ENCODE measurements at places on chromosomes 11 and 22.
A peak's percentile ranks its signal among the peaks of the same experiment; 100 is the strongest.

DNA sequence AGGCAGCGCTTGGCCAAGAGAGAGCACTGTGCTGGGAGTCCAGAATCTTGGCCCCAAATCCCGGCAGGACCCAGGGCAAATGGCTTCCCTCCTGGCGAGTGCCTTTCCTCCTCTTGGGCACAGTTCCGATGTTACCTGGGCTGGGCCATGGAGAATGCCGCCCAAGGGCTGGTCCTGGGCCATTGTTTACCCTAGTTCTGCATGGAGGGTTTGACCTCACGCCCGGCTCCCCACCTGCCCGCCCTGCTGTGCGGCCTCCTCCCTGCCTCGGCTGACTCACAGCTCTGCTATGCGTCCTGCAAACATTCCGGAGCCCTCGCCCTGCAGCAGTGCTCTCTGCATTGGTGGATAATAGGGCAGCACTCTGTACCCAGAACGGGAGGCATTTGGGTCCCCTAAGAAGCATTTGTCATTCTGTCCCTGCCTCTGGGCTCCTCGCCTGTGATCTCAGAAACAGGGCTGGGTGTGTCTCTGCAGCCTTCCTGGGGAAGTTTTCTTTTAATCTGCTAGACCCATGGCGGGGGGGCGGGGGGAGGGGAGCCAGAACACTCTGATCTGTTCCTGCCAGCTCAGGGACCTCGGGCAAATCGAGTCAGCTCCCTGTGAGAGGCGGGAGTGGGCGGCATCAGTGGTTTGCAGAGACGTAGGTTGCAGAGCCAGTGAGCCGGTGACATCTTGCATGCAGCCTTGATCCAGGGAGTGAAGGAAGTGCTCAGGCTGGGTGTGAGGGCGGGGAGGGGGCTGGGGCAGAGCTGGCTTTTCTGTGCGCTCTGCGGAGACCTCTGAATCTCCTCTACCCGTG is 32.9 kb upstream of the SMIM38 start:
- DNase-seq: peak; percentile 77

- DNase-seq: no peak
These were observed 12.2 kb upstream of the CDC42BPG start for GRCh38 chr11:64856382-64857227.

GRCh38 chr11:122851366-122851966 is 13.2 kb downstream of the CRTAM start:
- DNase-seq: no peak

DNA sequence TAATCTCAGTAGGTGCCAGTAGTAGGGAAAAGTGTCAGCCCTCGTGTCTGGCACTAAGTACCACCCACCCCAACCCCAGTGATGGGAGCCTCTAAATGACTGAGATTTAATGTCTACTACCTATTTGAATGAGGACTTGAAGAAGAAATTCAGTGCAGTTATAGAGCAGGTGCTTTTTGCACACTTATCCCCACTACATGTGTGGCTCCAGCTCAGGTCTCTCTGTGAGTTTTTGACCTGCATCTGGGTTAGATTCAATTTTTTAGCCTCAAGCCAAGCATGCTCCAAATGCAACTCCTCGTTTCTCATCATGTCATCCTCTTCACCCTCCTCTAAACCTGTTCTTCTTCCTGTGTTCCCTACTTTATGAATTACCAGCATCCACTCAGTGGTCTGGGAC is 24.9 kb upstream of the NNMT start:
- no peak for DNase-seq

DNA sequence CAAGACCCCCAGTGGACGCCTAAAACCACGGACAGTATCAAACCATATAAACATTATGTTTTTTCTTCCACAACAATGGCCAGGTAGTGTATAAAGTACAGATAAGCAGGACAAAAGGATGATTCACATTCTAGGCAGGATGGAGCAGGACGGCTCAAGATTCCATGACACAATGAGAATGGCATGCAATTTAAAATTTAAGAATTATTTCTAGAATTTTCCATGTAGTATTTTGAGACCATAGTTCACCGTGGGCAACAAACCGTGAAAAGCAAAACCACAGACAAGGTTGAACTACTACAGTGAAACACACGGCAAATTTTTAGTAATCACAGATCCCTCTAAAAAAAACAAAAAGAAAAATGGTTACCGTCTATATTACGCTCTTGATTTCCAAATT is 7.5 kb downstream of the NARS2 start:
- DNase-seq: no peak

DNA sequence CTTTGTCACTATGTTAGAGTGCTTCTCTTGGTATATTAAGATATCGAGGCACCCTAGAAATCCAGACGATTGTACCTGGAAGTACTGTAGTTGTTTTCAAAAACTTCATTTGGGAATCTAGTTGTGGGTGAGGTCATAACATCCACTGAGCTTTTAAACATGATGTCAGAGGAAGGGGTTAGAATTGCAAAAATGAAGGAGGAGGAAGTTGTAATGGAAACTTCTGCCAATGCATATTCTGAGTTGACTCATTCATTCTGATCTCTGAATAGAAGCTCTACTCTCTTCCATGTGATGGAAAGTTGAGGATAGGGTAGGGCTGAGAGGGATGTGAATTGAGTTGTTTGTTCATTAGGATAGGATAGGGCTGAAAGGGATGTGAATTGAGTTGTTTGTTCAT is 7.7 kb downstream of the CD44 start:
- no peak for DNase-seq

- DNase-seq: no peak
These were observed 2.9 kb downstream of the DAGLA start for GRCh38 chr11:61682906-61683675.

GRCh38 chr11:34916843-34917770 is 689 bp downstream of the PDHX start:
- DNase-seq: peak; percentile 33

GRCh38 chr11:29458252-29458651 is 558.6 kb downstream of the KCNA4 start:
- no peak for DNase-seq

DNA sequence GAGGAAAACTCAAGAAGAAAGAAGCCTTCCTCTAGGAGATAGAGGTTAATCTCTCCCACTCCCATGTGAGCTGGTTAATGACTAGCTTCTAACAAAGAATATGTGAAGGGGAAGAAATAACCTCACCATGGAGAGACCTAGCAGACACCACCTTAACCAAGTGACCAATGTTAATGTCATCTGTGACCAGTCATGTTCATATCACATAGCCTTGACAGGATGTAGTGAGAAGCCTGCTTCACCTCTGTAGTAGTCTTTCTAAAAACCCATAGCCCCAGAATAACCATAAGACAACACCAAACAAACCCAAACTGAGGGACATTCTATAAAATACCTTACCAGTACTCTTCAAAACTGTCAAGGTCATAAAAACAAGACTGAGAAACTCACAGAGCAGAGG is 21.5 kb upstream of the POU2AF1 start:
- DNase-seq: no peak

- peak; percentile 73 for DNase-seq
These were observed 59.1 kb downstream of the IGLL1 start for GRCh38 chr22:23520863-23521440.

Measured in tongue (tissue), 3 donors.